ENCODE measurements at places on chromosomes 3 and 15. TPM values are rescaled to one million over a fixed set of nuclear protein-coding genes. Genes with fewer than 3 reads are reported as not detected.

SV2B gene
- total RNA-seq = 0.88 TPM

ARL13B gene
- 23.6 TPM for total RNA-seq

MFN1 gene
- 59.9 TPM for total RNA-seq

VPS8 gene
- total RNA-seq = 190 TPM

FSTL1 gene
- total RNA-seq = 356 TPM

TRIM69 gene
- total RNA-seq = 15.3 TPM

CASR gene
- total RNA-seq = not detected

SIDT1 gene
- total RNA-seq = 3.7 TPM

ZNF717 gene
- total RNA-seq = 30.3 TPM

TLR9 gene
- 0.14 TPM for total RNA-seq

DNA sequence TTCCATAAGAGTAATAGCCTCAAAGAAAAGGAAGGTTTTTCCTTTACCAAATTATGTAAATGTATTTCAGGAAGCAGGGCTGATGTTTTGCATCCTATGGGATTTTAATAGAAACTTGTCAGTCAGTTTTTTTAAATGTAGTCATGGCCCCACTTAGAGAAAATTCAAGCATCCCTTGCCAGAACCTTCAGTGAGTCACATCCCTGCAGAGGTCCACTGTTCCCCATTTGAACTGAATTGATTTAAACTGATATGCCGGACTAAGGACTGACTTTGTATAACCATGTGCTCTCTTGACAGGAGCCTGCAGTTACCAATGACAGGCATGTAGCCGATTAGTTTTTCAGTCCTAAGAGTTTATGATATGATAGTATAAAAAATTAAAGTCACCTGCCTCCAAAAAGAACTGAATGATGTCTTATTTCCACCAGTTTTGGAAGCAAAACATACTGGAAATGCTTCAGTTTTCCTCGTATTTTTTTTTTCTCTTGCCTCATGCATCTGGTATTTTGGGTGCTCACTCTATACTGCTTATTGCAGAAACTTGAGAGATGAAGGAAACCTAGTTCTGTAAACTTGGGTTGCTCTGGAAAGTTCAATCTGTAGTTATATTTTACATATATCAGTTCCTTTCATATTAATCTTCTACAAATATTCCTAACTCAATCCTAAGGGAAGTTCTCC is 30.7 kb downstream of the LRTM1 start:
- no peaks in the 10 kb centered on the region for H3K4me1 ChIP-seq
- no peaks in the 10 kb centered on the region for H3K36me3 ChIP-seq
- no peak overlapping the region for H3K4me3 ChIP-seq

GRCh38 chr15:78024883-78025282 is 52.6 kb downstream of the TBC1D2B start:
- DNase-seq = no peak
- no peak overlapping the region for H3K4me3 ChIP-seq
- H3K27ac ChIP-seq = no peak overlapping the region
- no peaks in the 10 kb centered on the region for H3K36me3 ChIP-seq
- no peaks in the 10 kb centered on the region for H3K27me3 ChIP-seq
- peaks cover 14% of the 10 kb centered on the region for H3K4me1 ChIP-seq

- DNase-seq = no peak
- H3K4me3 ChIP-seq = no peak overlapping the region
- no peaks in the 10 kb centered on the region for H3K4me1 ChIP-seq
- no peaks in the 10 kb centered on the region for H3K27me3 ChIP-seq
- H3K27ac ChIP-seq = no peak overlapping the region
- no peaks in the 10 kb centered on the region for H3K36me3 ChIP-seq
These were observed 75.6 kb downstream of the GMNC start for GRCh38 chr3:190786898-190787297.

- peak overlapping the region; percentile 47 for H3K4me3 ChIP-seq
- no peaks in the 10 kb centered on the region for H3K36me3 ChIP-seq
- no peaks in the 10 kb centered on the region for H3K4me1 ChIP-seq
- peak overlapping the region; percentile 79 for H3K27ac ChIP-seq
- no peaks in the 10 kb centered on the region for H3K27me3 ChIP-seq
- DNase-seq = no peak
These were observed 1.5 kb downstream of the CHSY1 start for GRCh38 chr15:101250341-101250831.

DNA sequence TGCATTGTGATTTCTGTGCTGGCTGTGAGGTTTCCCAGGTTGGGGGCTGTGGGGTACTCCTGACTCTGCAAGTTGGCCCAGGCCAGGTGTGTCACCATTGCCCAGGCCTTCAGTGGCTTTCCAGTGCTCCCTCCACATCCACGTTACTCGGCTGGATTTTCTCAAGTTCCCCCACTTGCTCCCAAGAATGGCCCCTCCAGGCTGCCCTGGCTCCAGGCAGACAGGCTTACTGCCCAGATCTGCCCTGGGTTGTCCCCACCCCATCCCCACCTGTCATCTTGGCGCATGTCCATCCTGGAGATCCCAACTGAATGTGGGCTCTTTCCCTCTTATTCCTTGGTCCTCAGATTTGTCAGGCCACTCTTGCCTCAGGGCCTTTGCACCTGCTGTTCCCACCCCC is 3.6 kb downstream of the APBA2 start:
- H3K4me3 ChIP-seq = no peak overlapping the region
- DNase-seq = no peak
- no peak overlapping the region for H3K27ac ChIP-seq

GRCh38 chr3:111269777-111270176 is 198.2 kb downstream of the NECTIN3 start:
- H3K27me3 ChIP-seq = no peaks in the 10 kb centered on the region
- no peaks in the 10 kb centered on the region for H3K4me1 ChIP-seq
- no peaks in the 10 kb centered on the region for H3K36me3 ChIP-seq
- DNase-seq = no peak
- H3K27ac ChIP-seq = no peak overlapping the region
- no peak overlapping the region for H3K4me3 ChIP-seq

GRCh38 chr3:32614956-32615355 is 44.3 kb upstream of the DYNC1LI1 start:
- no peaks in the 10 kb centered on the region for H3K4me1 ChIP-seq
- no peak for DNase-seq
- no peak overlapping the region for H3K4me3 ChIP-seq
- H3K27me3 ChIP-seq = no peaks in the 10 kb centered on the region
- H3K27ac ChIP-seq = no peak overlapping the region
- H3K36me3 ChIP-seq = no peaks in the 10 kb centered on the region

GRCh38 chr3:69244039-69244438 is 121.6 kb upstream of the LMOD3 start:
- no peak for DNase-seq
- no peaks in the 10 kb centered on the region for H3K36me3 ChIP-seq
- H3K4me1 ChIP-seq = no peaks in the 10 kb centered on the region

DNA sequence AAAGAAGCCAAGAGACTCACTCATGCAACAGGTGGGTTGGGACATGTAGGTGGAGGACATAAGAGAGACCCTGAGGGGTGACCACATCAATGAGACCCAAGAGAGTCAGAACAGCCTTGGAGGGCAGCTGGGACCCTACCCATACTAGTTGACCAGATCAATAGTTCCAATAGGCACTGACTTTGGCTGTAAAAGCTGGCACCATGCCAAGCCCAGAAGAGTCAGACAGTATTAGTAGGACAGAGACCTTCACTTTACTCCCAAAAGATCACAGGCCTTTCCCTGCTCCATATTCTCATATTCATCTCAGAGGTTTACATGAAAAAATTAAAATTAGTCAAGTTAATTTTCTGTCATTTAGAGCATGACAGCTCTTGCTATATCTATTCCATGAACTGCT is 20.9 kb upstream of the GABRR3 start:
- DNase-seq = no peak
- H3K27me3 ChIP-seq = no peaks in the 10 kb centered on the region
- H3K4me3 ChIP-seq = no peak overlapping the region
- no peaks in the 10 kb centered on the region for H3K36me3 ChIP-seq
- no peaks in the 10 kb centered on the region for H3K4me1 ChIP-seq

GRCh38 chr3:182182531-182182968 is 470.8 kb downstream of the SOX2 start:
- no peak overlapping the region for H3K4me3 ChIP-seq
- H3K27me3 ChIP-seq = no peaks in the 10 kb centered on the region
- no peaks in the 10 kb centered on the region for H3K4me1 ChIP-seq
- DNase-seq = no peak
- H3K36me3 ChIP-seq = no peaks in the 10 kb centered on the region

DNA sequence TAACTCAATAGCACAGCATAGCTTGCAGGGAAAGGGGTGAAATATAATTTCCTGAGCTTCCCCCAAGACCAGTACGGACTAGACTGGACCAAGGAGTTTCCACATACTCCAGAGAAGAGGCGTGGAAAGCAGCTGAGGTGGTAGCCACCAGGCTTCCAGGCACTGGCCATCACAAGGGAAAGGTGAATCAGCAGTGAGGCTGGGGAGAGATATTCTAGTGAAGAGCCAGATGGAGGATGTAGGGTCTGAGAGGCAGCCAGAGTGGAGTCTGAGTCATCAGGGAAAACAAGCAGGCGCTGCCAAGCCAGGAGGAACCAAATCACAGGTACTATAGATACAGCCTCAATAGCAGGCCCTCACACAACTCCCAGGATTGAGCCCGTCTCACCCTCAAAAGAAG is 9.6 kb upstream of the RASA2 start:
- no peaks in the 10 kb centered on the region for H3K27me3 ChIP-seq
- no peaks in the 10 kb centered on the region for H3K4me1 ChIP-seq
- no peaks in the 10 kb centered on the region for H3K36me3 ChIP-seq
- DNase-seq = no peak
- no peak overlapping the region for H3K4me3 ChIP-seq

- no peak overlapping the region for H3K27ac ChIP-seq
- H3K4me3 ChIP-seq = no peak overlapping the region
- no peaks in the 10 kb centered on the region for H3K27me3 ChIP-seq
- no peaks in the 10 kb centered on the region for H3K4me1 ChIP-seq
- no peak for DNase-seq
These were observed 23.6 kb upstream of the BSN start for GRCh38 chr3:49530701-49531100.

- no peaks in the 10 kb centered on the region for H3K4me1 ChIP-seq
- DNase-seq = no peak
- no peak overlapping the region for H3K27ac ChIP-seq
- H3K36me3 ChIP-seq = no peaks in the 10 kb centered on the region
- H3K4me3 ChIP-seq = no peak overlapping the region
- no peaks in the 10 kb centered on the region for H3K27me3 ChIP-seq
These were observed 170.4 kb upstream of the LRRN1 start for GRCh38 chr3:3628676-3629328.

- no peak overlapping the region for H3K4me3 ChIP-seq
- DNase-seq = no peak
- H3K27me3 ChIP-seq = no peaks in the 10 kb centered on the region
- H3K4me1 ChIP-seq = no peaks in the 10 kb centered on the region
- no peaks in the 10 kb centered on the region for H3K36me3 ChIP-seq
- H3K27ac ChIP-seq = no peak overlapping the region
These were observed 101.2 kb upstream of the ZBTB20 start for GRCh38 chr3:115248274-115248673.

DNA sequence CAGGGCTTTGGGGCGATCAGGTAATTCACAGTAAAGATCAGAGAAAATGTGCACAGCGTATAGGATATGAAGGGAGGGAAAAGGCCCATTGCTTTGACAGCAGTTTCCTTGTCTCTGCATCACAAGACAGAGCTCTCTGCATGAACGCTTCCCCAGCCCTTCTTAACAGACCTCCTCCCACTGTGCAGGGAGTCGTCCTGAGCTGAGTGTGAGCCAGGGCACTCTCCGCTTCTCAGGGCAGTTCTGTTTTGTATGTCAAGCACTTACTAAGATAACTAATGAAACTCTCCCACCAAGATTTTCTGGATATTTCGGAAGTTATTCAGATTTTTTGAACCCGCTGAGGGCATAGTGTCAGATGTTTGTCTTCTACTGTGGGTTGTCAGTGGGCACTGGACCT is 105.8 kb upstream of the C15orf61 start:
- no peaks in the 10 kb centered on the region for H3K36me3 ChIP-seq
- H3K27me3 ChIP-seq = no peaks in the 10 kb centered on the region
- no peaks in the 10 kb centered on the region for H3K4me1 ChIP-seq

DNA sequence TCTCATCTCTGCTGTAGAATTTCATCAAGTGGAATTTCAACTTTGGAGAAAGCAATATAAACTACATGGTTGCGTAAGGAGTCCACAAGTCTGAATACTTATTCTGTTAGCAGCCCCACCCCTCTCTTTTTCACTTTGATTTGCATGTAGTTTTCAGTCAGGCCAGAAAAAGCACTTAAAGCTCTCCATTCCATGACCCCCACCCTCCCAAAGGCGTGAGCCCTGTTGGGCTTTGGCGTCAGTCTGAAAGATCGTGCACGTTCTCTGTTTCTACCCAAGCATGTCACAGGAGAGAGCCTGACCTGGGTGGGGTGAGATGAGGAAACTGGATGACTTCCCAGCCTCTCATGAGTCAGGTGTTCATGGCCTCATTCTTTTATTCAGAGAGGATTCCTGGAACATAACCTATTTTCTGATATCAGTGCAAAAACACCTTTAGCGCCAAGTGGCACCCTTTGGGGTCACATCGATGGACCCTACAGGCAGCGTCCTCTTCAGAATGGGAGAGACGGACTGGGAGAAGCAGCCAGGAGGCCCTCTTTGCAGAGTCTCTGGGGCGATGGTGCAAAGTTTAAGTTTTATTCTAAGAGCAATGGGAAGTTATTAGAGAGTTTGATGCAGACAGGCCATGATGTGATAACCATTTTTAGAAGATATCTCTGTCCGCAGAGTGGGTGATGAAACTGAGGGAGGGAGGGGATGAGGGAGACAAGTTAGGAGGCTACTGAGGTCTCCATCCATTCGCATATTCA is 55.8 kb downstream of the LSM3 start:
- H3K27me3 ChIP-seq = no peaks in the 10 kb centered on the region
- peak; percentile 31 for DNase-seq
- no peaks in the 10 kb centered on the region for H3K36me3 ChIP-seq
- H3K27ac ChIP-seq = no peak overlapping the region
- no peaks in the 10 kb centered on the region for H3K4me1 ChIP-seq

DNA sequence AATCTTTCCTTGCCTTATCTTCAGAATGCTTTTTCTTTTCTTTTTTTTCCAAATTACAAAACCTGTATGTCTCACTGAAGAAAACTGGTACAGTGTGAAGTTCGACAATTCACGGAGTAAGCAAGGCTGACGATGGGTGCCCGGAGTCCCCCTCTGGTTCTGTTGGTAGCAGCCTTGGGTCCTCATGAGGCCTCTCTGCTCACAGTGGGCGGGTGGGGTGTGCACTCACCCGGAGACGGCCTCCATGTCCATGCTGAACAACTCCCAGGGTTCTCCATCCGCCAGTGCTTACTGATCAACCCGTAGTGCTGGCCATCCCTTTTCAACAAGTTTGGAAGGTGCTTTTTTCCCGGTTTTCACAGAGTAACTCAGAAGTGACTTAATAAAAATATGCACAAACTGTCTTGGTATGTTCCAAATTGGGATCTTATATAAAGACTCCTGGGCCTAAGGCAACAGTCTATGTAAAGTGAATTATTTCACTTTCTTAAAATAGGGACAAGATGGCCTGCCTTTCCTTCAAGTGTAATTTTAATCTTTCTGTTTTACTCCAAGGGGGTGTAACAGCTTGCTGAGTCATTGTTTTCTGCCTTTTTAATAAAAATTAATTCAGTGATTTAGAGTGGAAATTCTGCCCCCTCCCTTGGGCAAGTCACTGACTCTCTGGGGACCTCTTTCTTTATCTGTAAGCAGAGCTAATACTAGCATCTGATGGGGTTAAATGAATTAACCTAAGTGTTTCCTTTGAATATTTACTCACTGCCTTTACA is 23.7 kb downstream of the LRRK1 start:
- no peaks in the 10 kb centered on the region for H3K36me3 ChIP-seq
- H3K27ac ChIP-seq = no peak overlapping the region
- no peaks in the 10 kb centered on the region for H3K27me3 ChIP-seq
- no peak for DNase-seq
- H3K4me1 ChIP-seq = no peaks in the 10 kb centered on the region
